ENCODE measurements at places on chromosomes 11 and 22.

DNA sequence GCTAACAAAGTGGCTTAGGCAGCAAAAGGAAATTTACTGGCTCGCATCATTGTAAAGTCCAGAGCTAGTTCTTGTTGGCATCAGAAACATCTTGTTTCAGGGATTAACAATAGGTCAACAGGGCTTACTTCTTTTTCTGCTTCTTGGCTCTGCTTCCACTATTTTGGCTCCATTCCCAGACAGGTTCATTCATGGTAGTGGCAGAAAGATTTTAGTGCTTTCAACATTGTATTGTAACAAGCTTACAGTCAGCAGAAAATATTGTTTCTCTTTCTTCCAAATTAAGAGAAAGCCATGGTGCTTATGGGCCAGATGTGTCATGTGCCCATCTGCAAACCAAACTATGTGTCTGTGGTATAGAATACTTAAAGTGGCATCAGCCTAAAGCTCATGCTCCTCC is 315.6 kb downstream of the RAB38 start:
- DNase-seq: no peak

DNA sequence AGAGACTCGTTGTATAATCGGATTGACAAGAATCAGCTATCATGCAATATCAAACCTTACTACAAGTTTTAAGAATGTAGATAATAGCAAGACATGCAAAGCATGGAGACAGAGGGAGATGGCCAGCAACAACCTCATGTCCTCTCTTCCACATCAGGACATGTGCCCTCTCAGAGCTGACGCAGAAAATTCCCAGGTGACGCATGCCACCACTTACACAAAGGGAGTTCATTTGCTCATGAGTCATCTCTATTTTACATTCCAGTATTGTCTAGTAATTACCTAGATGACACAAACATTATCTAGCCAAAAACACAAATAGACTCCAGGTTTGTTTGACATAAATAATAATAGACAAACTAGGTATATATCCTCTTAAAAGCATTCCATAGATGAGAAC is 38.1 kb upstream of the OPCML start:
- no peak for DNase-seq

DNA sequence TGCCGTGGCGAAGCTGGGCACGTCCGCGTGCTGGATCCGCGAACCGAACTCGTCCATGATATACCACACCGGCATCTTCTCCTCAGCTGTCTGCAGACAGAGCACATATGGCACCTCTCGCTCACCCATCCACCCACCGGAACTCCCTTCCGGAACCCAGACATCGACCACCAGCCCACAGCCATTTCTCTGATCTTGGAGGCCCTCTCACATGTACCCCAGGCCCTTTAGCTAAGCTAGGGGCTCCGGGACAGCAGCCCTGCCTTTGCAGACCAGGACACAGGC is 7.1 kb downstream of the TTLL12 start:
- DNase-seq: no peak

DNA sequence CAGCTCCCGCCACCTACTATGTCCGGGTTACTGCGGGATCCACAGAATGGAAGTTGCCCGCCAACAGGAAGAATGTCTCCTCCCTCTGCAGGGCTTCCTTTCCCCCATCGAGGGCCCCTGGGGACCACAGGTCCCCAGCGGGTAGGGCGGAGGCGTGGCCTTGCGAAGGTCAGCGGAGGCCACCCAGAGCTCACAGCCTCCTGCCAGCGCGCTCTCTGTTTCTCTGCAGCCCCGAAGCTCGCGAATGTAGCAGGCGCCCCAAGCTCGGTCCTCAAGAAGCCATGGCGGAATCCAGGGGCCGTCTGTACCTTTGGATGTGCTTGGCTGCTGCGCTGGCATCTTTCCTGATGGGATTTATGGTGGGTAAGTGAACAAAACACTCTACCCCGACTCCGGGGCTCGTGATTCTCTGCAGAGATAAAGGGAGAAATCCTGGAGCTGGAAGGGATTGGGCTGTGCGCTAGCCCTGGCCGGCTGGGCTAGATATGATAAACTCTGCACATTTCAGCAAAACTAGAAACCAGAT is at the start of gene NAALAD2:
NAALAD2 (plus strand) TSS at position 186 of the 526 bp plus-strand sequence; CDS start at position 282, 96 bp downstream.
- DNase-seq: no peak

DNA sequence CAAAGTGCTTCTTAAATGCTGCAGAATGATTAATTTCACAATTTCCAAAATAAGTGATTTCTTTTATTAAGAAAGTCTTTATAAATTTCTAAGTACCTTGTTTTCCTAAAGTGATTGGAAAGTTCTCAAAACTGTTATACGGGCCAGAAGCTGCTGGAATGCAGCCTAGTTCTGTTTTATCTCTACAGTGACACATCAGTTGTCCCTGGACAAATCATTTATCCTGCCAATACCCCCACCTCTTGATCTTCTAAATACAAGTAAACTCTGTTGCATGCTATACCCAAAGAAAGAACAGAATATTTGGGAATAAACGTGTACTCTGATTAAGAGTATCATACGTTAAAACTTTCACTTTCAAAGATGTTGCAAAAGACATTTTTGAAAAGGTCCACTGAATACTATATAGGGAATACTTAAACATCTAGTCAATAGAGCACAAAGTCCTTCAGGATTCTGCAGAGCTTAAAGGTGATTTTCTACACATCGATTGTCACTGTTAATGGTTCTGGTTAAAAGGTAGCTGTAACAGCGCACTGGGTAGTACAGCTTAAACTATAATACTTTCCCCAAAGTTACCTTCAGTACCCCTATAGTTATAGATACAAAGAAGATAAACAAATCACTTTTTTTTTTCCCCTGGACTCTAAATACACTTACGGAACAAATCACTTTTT is 92.1 kb upstream of the APOA1 start:
- no peak for DNase-seq
